ENCODE measurements at places on chromosomes 6 and 20.

GRCh38 chr20:44886266-44886651 lies 754 bp downstream of the YWHAB start:
- peak; percentile 16 for DNase-seq

DNA sequence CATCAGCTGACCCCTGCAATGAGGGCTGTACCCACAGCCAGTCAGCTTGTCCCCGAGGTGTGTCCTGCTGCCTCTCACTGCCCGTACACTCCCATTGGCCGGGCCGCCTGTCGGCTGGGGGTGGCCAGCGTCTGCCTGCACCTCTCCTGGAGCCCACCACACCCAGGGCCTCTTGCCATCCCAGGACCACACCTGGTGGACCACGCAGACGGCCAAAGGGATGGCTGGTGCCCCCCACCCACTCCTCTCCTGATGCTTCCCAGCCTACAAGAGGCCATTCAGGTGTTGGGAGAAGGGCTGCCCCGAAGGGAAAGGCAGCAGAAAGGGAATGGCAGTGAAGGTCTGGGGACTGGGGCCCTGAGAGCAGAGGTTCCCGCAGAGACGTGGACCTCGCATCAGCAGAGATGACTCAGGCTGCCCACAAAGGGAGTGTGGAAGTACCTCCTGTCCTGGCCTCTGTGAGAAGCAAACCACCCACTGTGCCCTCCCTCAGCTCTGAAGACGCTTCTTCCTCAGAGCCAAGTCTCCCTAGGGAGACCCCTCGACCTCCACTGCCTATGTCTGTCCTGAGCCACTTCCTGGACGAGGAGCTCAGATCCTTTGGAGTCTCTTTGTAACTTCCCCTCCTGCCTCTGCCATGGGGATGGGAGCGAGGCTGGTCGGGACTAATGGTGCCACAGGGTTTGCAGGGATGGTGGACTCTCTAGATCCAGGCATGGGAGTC lies 60.9 kb downstream of the PYGB start:
- peak; percentile 54 for DNase-seq

DNA sequence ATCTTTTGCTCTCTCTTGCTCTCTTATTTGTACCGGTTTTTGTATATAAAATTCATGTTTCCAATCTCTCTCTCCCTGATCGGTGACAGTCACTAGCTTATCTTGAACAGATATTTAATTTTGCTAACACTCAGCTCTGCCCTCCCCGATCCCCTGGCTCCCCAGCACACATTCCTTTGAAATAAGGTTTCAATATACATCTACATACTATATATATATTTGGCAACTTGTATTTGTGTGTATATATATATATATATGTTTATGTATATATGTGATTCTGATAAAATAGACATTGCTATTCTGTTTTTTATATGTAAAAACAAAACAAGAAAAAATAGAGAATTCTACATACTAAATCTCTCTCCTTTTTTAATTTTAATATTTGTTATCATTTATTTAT lies 15.9 kb downstream of the VEGFA start:
- DNase-seq = no peak

DNA sequence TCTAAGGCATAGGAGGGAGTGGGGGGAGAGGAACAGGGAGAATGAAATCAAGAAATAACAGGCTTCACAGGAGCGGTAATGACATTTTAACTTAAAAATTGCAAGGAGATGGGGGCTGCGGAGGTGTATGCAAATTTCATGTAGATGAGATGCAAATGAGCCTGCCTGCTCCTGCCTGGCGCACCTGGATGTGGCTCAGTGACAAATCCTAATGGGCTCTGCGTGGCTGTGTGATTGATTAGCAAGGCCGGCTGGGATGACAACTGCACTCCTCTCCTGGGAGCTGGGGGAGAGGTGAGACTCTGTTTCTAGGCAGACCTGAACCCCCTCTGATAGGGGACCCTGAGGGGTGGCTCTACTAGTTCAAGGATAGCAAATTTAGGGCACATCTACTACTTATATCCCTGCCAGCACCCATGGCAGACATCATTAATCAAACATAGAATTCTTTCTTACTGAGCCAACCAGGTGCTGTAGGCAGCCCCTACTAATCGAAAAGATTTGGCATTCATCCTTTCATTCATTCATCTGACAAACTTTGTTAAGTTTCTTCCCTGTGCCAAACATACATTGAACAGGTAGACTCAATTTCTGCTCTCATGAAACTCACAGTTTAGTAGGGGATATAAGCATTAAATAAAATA lies 38.4 kb upstream of the TGM2 start:
- no peak for DNase-seq

GRCh38 chr6:168062346-168063289 lies 16.4 kb downstream of the FRMD1 start:
- no peak for DNase-seq

- DNase-seq = peak; percentile 53
Measured at GRCh38 chr6:83958241-83958685, 75.3 kb upstream of the MRAP2 start.

GRCh38 chr6:18203786-18204185 lies 48.6 kb downstream of the KDM1B start:
- peak; percentile 63 for DNase-seq

GRCh38 chr6:37665304-37665703 lies 32.4 kb downstream of the MDGA1 start:
- no peak for DNase-seq

DNA sequence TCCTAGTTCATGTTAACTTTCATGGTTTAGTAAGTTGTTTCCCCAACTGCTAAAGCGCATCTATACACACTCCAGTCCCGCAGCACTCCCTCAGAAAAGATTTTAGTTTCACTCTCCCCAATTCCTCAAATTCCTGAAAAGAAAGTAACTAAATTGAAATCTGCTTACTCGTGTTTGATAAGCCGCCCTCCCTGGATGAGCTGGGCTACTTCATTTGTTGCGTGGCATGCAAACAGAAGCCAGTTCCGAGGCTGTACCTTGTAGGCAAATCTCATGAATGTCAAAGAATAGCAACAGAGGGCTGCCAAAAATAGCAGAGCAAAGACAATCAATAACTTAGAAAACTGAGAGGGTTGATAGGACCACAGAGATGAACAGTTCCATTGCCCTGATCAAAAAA lies 16.9 kb downstream of the MPC1 start:
- no peak for DNase-seq

DNA sequence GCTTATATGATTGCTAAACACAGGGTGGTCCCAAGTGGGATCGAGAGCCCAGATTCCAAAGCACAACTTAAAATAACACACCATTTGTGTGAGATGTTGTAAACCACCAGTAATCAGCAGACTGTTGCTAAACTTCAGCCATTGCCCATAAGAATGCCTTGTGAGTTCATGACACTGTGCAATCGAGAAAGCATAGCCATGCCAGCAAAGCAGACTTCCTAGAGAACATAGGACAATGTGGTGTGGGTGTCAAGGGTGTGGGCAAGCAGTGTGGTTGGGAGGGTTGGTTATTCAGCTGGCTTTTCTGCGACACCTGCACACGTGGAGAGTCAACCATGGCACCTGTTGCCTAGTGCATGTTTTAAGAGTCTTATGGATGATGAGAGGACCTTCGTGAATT lies 16.1 kb upstream of the CALHM6 start:
- no peak for DNase-seq

GRCh38 chr6:87747646-87748045 lies 45.6 kb upstream of the AKIRIN2 start:
- no peak for DNase-seq

GRCh38 chr6:34791164-34791700 lies 651 bp upstream of the BLTP3A start:
- no peak for DNase-seq

DNA sequence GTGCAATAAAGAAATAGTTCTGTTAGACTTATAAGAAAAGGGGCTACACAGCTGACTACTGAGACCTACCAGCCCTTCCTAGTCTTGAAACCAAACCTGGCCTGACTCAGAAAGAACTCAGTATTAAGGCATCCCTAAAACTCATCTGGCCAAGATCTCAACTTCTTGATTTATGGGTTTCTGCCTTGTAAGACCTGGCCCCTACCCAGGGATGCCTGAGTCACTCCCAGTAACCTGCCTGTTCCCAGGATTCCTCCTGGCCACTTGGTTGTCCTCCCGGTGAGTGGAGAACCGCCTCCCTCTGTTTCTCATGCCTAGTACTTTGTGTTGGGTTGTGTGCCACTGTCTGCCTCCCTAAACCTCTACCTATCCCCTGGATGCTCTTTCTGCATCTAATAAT lies 189.4 kb upstream of the PREP start:
- peak; percentile 92 for DNase-seq

DNA sequence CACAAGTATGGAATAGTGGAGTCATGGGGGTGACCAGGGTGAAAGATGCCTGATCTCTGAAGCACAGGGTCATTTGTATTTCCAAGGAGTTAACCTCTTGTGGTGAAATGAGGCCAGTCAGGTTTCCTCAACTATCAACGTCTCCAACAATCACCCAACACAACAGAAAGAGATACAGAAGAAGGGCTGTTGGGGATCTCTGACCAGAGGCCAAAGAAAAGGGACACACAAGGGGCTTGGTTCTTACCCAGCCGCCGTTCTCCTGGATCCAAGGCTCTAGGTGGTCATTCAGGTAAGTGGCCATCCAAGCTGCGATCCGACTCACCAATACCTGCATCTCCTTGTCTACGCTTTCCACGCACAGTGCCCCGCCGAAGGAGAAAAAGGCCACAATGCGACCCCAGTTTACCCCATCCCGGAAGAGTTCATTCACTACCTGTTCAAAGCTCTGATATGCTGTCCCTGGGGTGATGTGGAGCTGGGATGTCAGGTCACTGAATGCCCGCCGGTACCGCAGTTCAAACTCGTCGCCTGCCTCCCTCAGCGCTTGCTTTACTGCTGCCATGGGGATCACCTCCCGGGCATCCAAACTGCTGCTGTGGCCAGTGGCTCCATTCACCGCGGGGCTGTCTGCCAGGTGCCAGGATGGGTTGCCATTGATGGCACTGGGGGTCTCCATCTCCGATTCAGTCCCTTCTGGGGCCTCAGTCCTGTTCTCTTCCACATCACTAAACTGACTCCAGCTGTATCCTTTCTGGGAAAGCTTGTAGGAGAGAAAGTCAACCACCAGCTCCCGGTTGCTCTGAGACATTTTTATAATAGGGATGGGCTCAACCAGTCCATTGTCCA lies 1.0 kb downstream of the BCL2L1 start:
- no peak for DNase-seq

DNA sequence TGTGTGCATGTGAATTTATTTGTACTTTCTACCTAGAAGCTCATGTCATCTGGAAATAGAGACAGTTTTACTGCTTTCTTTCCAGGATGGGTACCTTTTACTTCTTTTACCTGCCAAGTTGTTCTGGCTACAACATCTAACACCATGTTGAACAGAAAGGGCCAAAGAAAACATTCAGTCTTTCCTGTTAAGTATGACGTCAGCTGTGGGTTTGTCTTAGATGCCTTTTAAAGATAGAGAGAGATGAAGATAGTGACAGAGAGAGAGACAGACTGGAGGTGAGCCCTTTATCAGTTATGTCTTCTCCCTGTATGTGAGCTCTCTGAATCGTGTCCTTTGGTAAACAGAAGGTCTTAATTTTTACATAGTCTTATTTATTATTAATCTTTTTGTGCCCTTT lies 3.4 kb upstream of the DACT2 start:
- DNase-seq = no peak

DNA sequence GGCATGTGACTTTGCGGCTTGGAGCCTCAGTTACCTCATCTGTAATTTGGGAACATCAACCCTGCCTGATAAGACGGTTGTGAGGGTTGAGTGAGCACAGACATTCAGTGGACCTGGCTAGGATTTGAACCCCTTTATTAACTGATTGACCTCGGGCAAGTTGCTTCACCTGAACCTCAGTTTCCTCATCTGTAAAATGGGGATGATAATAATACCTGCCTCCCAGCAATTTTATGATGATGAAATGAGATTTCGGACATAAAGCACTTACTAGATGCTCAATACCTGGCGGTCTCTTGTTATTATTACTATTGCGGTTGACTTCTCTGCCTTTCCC lies 51.5 kb downstream of the CEBPB start:
- DNase-seq = no peak

GRCh38 chr6:66553441-66553840 lies 846.4 kb upstream of the EYS start:
- peak; percentile 19 for DNase-seq

DNA sequence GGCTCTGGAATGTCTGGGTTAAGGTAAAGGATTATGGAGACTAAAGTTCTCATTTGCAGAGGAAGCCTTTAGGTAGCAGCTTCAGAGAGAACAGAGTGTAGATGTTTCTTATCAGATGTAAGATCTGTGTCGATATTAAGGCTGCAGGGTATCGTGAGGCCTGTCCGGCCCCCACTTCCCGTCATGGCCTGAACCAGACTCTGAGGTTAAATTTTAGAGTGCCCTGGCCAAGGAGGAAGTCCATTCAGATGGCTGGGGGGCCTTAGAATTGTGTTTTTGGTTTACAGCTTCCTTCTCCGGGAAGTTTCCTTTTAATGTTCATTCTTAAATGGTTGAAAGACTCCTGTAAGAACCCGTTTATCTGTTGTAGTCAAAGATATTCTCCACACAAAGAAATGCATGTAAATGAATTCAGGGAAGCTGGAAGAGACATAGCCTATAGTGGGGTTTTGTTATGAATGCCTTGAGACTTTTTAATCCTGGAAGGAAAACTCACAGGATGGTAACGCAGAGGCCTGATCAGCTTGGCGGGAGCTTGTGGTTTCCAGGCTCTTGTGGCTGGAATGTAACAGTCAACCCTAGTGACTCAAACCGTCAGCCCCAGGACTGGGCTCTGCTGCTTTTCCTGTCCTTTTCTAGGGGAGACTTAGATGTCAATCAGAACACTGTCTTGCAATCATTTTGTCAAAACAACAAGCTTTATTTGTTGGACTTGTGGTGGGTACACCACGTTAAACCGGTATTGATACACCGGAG lies 34.7 kb downstream of the KIF25 start:
- DNase-seq = peak; percentile 91

DNA sequence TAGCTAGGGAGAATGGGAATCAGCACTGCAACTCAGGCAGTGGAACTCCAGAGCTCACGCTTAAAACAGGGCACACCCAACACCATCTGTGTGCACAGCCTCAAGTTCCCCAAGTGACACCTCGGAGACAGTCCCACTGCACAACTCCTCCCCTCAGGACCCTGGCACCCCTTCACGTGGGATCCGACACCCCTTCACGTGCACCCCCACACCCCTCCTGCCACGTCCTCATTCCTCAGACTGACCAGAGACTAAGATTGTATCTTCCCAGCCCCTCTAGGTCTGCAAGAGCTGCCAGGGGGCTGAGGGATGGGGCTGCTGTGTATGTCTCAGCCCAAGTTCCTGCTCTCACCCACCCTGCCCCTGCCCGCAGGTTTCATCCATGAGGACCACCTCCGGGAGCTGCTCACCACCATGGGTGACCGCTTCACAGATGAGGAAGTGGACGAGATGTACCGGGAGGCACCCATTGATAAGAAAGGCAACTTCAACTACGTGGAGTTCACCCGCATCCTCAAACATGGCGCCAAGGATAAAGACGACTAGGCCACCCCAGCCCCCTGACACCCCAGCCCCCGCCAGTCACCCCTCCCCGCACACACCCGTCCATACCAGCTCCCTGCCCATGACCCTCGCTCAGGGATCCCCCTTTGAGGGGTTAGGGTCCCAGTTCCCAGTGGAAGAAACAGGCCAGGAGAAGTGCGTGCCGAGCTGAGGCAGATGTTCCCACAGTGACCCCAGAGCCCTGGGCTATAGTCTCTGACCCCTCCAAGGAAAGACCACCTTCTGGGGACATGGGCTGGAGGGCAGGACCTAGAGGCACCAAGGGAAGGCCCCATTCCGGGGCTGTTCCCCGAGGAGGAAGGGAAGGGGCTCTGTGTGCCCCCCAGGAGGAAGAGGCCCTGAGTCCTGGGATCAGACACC lies 7.6 kb downstream of the MYL9 start:
- no peak for DNase-seq

- DNase-seq = no peak
Measured at GRCh38 chr6:20313051-20313450, 88.6 kb upstream of the E2F3 start.
